ENCODE measurements at places on chromosomes 6 and 20.
A peak's percentile ranks its signal among the peaks of the same experiment; 100 is the strongest.

DNA sequence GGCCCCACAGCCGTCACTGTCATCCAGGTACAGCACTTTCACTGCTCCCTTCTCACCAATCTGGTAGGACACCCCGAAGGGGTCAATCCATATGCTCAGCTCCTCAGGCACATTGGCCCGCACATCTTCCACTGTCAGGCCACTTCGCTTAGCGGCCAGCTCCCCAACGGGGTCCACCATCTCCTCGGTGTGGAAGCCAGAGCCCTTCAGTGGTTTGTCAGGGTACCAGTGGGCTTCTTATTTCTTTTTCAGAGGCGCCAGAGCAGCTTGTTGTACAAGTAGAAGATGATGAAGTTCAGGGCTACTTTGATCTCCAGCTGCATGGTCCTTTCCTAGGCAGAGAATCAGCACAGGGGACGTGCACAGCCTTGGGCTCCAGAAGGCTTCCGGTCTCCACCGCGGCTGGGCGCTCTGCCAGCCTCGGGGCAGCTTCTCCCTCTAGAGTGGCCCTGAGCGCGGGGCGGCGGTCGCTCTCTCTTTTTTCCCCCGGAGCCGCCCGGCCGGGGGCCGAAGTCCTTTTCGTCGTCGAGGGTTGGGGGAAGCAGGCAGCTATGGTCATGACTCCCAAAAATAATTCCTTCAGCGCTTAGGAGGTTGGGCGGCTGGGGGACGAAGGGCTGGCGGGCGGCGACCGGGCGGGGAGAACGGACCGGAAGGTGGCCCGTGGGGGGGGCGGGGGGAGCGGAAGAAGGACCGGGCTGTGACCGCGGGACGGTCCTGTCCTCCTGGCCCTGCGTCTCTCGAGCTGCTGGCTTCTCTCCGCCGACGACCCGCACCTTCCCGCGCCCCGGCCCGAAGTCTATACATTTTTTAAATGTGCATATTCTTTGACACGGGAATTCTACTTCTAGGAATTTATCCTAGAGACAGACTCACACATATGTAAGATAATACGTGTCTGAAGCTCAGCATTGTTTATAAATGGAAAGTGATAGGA, 6.5 kb upstream of the ZSCAN9 start:
- H3K4me1 ChIP-seq, result peaks cover 3% of the 10 kb centered on the region

DNA sequence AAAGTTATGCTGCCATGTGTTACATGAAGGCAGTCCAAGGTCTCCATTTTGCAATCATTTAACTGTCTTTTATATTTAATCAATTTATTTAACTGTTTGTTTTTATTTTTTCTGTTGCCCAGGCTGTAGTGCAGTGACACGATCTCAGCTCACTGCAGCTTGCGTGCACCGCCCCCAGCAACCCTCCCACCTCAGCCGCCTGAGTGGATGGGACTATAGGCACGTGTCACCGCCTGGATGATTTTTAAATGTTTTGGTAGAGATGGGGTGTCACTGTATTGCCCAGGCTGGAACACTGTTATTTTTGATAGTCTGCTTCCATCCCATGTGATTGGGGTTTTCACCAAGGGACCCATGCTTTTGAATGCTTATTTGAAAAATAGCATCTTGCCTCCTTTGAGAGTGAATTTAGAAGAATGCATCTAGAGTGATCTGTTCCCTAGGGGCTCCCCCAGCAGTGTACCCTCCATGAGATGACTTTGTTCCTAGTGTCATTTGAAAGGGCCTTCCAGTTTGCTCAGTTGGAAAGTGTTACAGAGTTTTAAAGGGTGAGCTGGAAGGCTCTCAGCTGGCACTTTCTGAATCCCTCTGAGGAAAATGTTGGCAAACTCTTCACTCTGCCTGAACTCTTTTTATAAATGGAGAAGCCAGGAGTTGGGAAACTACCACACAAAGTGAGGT, 143.4 kb downstream of the JARID2 start:
- H3K27ac ChIP-seq, result peak overlapping the region; percentile 52
- H3K4me3 ChIP-seq, result no peak overlapping the region
- peaks cover 1% of the 10 kb centered on the region for H3K36me3 ChIP-seq
- DNase-seq, result no peak
- peaks cover 26% of the 10 kb centered on the region for H3K4me1 ChIP-seq
- H3K27me3 ChIP-seq, result no peaks in the 10 kb centered on the region

DNA sequence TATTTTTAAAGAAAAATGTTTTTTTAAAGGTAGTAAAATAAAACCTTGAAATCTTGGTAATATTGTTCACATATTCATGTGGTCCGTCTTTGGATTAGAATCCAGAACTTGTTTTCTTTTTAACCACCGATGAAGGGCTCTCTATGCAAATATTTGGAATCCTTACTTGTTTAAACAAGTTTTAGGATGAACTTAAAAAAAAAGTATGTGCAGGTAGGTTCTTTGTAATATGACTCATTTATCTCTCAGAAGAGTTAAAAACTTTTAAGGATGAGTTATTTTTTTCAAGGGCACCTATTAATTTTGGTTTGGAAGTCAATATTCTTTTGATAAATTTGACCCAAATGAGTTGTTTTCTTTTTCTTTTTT, 8.9 kb downstream of the DSP start:
- no peak overlapping the region for H3K4me3 ChIP-seq
- no peak for DNase-seq
- no peak overlapping the region for H3K27ac ChIP-seq
- H3K36me3 ChIP-seq, result peaks cover 14% of the 10 kb centered on the region

DNA sequence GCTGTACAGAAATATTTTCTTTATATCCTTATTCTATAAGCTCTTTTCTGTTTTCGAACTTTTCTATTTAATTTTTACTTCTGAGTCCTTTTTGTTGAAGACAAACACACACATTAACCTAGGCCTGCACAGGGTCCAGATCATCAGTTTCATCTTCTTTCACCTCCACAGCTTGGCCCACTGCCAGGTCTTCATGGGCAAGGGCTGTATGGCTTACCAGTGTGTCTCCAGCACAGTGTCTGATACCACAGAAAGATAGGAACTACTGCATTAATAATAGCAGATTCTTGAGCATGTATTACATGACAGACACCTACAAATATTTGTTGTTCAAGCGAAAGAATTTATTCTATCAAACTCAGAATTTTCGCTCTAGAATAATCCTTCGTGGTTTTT, 24.4 kb downstream of the QKI start:
- H3K27me3 ChIP-seq, result no peaks in the 10 kb centered on the region
- H3K4me1 ChIP-seq, result peaks cover 65% of the 10 kb centered on the region

Measured in chondrocyte (in vitro differentiated cells).